ENCODE measurements at places on chromosomes 7 and 10.

- H3K4me3 ChIP-seq: no peak overlapping the region
- H3K4me1 ChIP-seq: no peaks in the 10 kb centered on the region
- no peaks in the 10 kb centered on the region for H3K36me3 ChIP-seq
Observed at GRCh38 chr7:95199779-95200558, 124.4 kb downstream of the PON1 start.

- H3K4me1 ChIP-seq: no peaks in the 10 kb centered on the region
- no peak for ATAC-seq
- H3K27me3 ChIP-seq: no peaks in the 10 kb centered on the region
- no peak overlapping the region for H3K27ac ChIP-seq
- H3K4me3 ChIP-seq: no peak overlapping the region
Observed at GRCh38 chr7:80014511-80014910, 120.1 kb upstream of the GNAI1 start.

GRCh38 chr7:18212758-18213157, 185.1 kb upstream of the PRPS1L1 start:
- H3K27me3 ChIP-seq: no peaks in the 10 kb centered on the region
- no peak for ATAC-seq
- no peak overlapping the region for H3K27ac ChIP-seq
- H3K4me1 ChIP-seq: peaks cover 7% of the 10 kb centered on the region

GRCh38 chr7:133510326-133511055, 257.6 kb downstream of the EXOC4 start:
- ATAC-seq: no peak
- H3K4me3 ChIP-seq: no peak overlapping the region
- H3K36me3 ChIP-seq: peaks cover 41% of the 10 kb centered on the region
- no peak overlapping the region for H3K27ac ChIP-seq

GRCh38 chr7:116400522-116400921, 99.0 kb upstream of the CAV2 start:
- H3K4me1 ChIP-seq: no peaks in the 10 kb centered on the region
- peak; percentile 50 for ATAC-seq
- H3K4me3 ChIP-seq: no peak overlapping the region
- H3K27ac ChIP-seq: no peak overlapping the region
- H3K36me3 ChIP-seq: no peaks in the 10 kb centered on the region
- peaks cover 11% of the 10 kb centered on the region for H3K27me3 ChIP-seq

DNA sequence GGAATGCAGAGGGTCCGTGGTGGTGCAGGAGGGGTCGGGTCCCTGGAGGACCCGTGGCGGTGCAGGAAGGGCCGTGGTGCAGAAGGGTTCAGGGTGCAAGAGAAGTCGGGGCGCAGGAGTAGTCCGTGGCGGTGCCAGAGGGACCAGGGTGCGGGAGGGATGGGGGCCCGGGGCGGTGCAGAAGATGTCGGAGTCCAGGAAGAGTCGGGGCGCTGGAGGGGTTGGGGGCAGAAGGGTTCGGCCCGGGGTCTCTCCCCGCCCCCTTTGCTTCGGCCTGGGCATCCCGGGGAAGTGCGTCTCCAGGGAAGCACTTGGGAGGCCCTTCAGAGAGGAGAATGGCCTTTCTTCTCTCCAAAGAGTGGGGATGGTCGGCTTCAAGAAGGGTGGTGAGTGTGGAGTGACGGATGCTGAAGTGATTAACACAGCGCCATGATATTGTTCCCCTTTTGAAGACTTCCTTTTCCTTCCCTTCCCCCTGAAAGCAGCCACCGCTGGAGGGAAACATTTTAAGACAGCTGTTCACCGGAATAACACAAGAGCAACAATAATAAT, 997 bp downstream of the WDR37 start:
- peak overlapping the region; percentile 96 for H3K4me3 ChIP-seq
- H3K27ac ChIP-seq: peak overlapping the region; percentile 95
- H3K36me3 ChIP-seq: peaks cover 14% of the 10 kb centered on the region
- no peaks in the 10 kb centered on the region for H3K27me3 ChIP-seq

- no peaks in the 10 kb centered on the region for H3K27me3 ChIP-seq
- H3K27ac ChIP-seq: no peak overlapping the region
- H3K36me3 ChIP-seq: no peaks in the 10 kb centered on the region
- no peak for ATAC-seq
- no peak overlapping the region for H3K4me3 ChIP-seq
Observed at GRCh38 chr7:81327468-81328266, 408.8 kb upstream of the SEMA3C start.

DNA sequence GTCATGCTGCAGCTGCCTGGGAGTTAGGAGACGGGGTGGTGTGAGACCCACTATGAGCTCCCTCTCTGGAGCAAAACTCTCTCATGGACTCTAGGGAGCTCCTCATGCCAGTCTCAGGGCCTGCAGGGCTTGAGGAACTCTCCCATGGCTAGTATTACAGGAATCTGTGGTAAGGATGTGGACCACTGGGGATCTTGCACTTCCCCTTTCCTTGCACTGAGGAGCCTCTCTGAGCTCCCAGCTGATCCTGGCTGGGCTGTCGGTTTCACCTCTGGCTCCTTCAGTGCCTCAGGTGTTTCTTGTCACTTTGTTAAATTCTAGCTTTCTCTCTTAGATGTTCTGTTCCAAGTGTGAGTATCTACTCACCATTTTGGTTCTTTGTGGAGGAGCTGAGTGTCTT, 71.6 kb upstream of the IMMP2L start:
- H3K27ac ChIP-seq: no peak overlapping the region
- peaks cover 16% of the 10 kb centered on the region for H3K36me3 ChIP-seq
- H3K4me1 ChIP-seq: no peaks in the 10 kb centered on the region
- no peak overlapping the region for H3K4me3 ChIP-seq
- H3K27me3 ChIP-seq: peaks cover 56% of the 10 kb centered on the region

DNA sequence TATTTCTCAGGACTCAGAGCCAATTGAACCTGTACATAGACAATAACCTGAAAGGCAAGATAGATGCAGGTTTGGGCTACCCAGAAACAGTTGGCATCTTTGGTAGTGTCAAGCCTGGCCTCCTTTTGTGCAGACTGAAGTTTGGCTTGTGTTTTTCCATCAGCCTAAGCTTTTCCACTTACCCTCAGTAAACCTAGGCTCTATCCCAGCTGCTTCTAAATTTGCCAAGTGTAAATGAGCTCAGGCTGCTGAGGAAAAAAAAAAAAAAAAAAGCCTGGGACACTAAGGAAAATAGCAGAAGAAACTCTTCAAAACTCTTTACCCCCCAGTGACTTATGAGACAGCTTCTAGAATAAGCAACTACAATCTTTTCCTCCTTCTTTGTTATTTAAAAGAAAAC, 316.3 kb upstream of the SORCS1 start:
- H3K4me3 ChIP-seq: no peak overlapping the region
- no peak for ATAC-seq
- H3K36me3 ChIP-seq: no peaks in the 10 kb centered on the region
- peaks cover 25% of the 10 kb centered on the region for H3K4me1 ChIP-seq

DNA sequence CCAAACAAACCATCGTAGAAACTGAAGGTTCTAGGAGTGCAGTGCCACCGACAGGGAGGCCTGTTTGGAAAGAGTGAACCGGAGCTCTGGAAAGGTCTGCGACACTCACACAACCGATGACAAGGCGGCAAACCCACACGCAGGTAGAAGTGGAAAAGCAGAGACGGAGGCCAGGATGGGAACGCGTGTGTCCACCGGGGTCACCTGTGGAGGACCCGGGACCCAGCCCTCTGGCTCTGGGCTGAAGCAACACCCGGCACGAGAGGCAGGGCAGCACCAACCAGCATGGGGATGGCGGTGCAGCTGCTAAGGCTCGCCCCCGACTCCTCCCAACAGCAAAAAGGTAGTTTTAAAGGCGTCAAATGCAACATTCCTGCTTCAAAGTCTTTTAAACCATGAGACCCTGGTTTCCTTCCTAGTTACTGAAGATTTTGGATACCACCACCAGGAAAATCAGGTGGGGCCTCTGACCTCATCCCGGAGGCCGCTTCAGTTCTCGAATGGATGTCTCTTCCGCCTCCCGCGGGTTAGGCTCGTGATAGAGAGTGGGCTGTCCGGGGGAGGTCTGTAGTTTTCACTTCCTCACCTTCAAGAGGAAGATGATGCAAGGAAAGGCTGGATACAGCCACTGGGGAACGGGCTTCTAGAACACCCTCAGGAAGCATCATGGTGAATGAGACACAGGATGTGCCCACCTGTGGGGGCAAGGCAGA, 115.5 kb downstream of the SMURF1 start:
- H3K27ac ChIP-seq: peak overlapping the region; percentile 14
- peaks cover 5% of the 10 kb centered on the region for H3K4me1 ChIP-seq
- H3K27me3 ChIP-seq: no peaks in the 10 kb centered on the region
- no peak for ATAC-seq
- H3K4me3 ChIP-seq: no peak overlapping the region
- peaks cover 47% of the 10 kb centered on the region for H3K36me3 ChIP-seq
